ENCODE measurements at places on chromosomes 2 and 18.

DNA sequence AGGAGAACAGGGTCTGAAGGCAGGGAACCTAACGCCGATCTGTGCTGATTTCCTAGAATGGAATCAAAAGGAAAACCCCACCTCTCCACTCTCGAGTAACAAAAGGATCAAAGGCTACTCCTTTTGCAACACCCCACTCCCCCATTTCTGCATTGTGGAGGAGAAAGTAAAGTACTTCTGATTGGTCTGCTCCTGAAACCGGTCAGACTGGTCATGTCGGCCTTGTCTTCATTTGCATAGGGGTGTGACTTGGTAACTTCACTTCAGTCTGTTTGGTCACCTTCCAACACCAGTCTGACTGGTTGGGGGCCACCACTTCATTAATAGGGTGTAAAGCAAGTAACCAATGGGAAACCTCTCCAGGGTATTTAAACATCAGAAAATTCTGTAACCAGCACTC is 771.9 kb downstream of the ERBB4 start:
- no peak for DNase-seq

GRCh38 chr2:239894276-239894675 is 130.9 kb downstream of the NDUFA10 start:
- DNase-seq, result no peak

DNA sequence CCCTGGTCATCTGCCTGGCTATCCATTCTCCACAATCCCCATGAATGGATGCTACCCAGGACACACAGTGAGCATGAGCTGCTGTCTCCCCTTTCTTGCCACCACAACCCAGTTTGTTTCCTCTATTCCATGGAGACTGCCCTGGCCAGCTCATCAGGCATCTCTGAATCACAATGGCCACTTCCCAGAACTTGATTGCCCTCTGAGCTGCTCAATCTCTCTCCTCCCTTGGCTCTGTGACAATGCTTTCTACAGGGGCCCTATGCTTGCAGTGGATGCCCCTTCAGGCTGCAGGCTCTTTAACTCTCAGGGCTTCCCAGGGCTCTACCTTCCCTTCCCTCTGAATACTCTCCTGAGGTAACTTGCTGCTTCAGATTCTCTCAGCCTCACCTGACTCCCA is 14.4 kb upstream of the SLC4A5 start:
- no peak for DNase-seq

DNA sequence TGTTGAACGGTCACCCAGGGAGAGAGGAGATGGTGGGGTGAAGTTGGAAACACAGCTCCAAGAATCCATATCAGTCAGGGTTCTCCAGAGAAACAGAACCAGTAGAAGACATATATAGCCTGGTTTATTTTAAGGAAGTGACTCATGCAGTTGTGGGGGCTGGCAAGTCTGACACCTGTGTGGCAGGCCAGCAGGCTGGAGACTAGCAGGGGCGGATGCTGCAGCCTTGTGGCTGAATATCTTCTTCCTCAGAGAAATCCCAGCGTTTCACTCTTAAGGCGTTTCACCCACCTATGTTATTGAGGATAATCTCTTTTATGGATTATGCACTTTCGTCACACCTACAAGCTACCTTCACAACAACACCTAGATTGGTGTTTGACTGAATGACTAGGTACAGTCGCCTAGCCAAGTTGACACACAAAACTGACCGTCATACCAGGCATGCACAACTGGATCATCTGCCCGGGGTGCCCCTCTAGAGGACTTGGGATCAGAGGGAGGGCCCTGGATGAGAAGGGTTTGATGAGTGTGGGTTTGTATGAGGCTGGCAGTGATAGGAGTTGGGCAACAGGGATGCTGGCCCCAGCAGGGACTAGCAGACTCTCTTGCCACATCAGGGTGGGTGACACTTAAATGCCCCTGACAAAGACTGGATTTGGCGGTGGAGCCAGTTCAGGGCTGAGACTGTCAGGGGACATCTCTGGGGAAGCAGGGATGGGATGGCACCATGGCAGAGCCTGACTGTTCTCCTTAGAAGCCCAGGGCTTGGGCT is 23.4 kb downstream of the MROH2A start:
- DNase-seq, result no peak

GRCh38 chr2:192957425-192957824 is 762.7 kb upstream of the TMEFF2 start:
- DNase-seq, result no peak

DNA sequence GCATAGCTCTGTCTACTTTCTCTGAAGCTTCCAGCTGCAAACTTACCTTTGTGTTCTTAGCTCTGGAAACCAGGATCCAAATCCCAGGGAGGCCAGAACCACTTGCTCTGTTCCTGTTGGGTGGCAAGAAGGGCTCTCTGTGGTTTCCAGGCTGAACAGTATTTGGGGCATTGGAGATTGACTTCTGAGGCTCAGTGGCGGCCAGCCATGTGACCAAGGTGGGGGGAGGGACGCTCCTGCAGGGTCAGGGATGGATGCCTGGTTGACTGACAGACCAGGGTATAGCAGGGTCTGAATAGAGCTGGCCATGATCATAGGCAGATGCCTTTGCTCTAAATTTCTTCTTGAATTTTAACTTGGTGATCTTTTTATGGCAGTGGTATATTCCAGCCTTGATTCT is 15.1 kb downstream of the SLC4A5 start:
- no peak for DNase-seq

GRCh38 chr2:172848519-172848918 is 112.9 kb downstream of the RAPGEF4 start:
- no peak for DNase-seq

- no peak for DNase-seq
These were observed 80.8 kb downstream of the DYSF start for GRCh38 chr2:71534201-71534600.

All from NCI-H2171 treated with DMSO at 0.1 percent for 48 hours (cell line).